ENCODE measurements at places on chromosomes 1 and 21. TPM values are rescaled to one million over a fixed set of nuclear protein-coding genes. Genes with fewer than 3 reads are reported as not detected.

The PROK1 gene
- not detected for total RNA-seq

The OR2T2 gene
- total RNA-seq: not detected

DNA sequence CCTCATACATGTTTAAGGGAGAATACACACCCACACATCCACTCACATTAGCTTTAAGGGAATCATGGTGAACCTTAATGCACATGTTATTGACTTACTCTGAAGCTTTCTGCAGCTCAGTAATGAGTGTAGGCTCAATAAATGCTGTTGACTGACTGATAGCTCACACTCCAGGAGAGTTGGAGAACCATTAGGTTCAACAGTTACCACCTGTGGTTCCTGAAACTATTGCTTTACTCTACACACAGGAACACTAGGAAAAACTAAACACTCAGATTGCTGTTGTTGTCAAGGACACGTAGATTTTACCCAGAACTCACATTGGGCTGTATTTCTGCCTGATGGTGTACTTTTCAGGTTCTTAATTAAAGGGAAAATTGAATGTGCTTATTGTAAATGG is 37.3 kb downstream of the ZC3H11B start:
- DNase-seq: no peak
- peaks cover 5% of the 10 kb centered on the region for H3K4me1 ChIP-seq
- H3K27ac ChIP-seq: no peak overlapping the region
- no peak overlapping the region for H3K4me3 ChIP-seq
- H3K36me3 ChIP-seq: no peaks in the 10 kb centered on the region
- H3K27me3 ChIP-seq: no peaks in the 10 kb centered on the region

The PEAR1 gene
- total RNA-seq: 13.7 TPM

GRCh38 chr1:72938408-72938807 is 656.1 kb upstream of the NEGR1 start:
- no peak for DNase-seq
- H3K4me3 ChIP-seq: no peak overlapping the region
- no peaks in the 10 kb centered on the region for H3K27me3 ChIP-seq
- H3K27ac ChIP-seq: no peak overlapping the region

DNA sequence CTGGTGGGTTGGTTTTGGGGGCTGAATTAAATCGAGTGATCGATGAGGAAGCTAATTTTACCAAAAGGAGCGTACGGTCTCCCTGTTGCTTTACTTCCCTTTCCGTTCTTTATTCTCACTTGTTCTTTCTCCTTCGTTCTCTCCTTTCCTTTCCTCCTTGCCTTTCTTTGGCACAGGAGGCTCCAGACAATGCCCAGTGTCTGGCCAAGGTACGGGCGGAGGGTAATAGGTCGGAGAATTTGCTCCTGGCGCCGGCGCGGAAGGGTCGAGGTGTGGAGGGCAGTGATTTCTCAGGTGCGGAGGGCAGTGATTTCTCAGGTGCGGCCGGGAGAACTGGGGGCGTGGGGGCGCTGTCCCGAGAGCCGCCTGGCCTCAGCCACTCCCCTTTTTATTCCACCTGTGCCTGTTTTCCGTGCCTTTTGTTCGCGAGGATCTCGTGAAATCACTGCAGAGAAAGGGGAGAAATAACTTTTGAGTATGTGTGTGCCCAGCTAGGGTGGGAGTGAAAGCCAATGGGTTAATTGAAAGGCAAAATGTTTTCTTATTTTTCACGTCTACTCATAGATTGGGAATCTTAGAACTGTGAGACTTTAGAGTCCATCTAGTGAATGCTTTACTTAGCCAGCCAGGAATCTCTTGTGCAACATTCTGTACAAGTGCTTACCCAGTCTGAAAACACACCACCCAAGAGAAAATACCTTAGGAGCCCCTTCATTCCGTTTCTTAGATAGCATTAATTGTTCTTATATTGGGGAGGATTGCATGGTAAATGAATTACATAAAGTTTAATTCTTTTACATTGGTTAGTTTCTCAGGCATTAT is 1.3 kb downstream of the FNBP1L start:
- H3K4me1 ChIP-seq: peaks cover 40% of the 10 kb centered on the region
- H3K27ac ChIP-seq: peak overlapping the region; percentile 85
- H3K36me3 ChIP-seq: no peaks in the 10 kb centered on the region
- no peaks in the 10 kb centered on the region for H3K27me3 ChIP-seq
- no peak for DNase-seq
- H3K4me3 ChIP-seq: peak overlapping the region; percentile 94

Measured in chondrocyte (in vitro differentiated cells).